Breast epithelium (tissue), 4 donors: ENCODE measurements at places on chromosomes 12 and 14.

DNA sequence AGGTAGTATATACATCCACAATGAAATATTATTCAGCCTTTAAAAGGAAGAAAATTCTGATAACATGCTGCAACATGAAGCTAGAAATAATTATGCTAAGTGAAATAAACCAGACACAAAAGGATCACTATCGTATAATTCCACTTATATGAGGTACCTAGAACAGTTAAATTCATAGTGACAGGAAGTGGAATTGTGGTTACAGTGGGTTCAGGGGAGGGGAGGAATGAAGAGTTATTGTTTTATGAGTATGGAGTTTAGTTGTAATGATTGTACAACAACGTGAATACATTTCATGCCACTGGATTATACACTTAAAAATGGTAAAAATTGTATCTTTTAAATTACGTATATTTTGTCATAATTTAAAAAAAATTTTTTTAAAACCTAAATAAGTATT is 21.0 kb downstream of the EEA1 start:
- H3K4me3 ChIP-seq: no peak overlapping the region
- no peak for DNase-seq
- H3K27me3 ChIP-seq: no peaks in the 10 kb centered on the region
- no peaks in the 10 kb centered on the region for H3K4me1 ChIP-seq

DNA sequence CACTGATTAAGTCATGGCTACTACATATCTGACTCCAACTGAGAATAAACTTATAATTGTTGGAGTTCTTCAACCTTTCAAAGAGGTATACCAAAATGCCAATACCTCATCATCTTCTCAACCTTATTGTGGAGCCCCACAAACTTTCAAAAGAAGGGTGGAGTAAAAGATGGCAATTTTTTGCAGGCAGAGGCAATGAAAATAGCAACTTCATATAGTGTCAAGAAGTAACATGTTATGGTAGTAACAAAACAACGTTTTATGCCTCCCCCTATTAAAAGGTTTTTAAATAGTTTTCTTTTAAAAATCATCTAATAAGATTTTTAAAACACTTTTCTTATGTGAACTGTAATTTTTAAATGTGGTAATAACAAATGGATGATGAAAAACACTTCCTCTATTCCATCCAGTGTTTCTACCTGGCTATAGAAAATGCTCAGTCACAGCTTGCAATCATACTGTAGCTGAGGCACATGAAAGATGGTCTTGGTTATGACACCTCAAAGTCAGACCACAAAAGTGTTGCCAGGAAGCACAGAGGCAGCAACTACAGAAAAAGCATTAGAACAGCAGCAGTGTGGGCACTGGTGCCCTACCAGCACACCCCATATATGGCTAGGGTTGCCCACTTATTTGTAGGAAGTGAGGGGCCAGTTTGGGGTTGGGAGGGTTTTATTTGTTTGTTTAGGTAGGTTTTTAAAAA is 7.0 kb downstream of the PPP1R12A start:
- H3K36me3 ChIP-seq: no peaks in the 10 kb centered on the region
- no peak for DNase-seq
- no peak overlapping the region for H3K4me3 ChIP-seq
- H3K4me1 ChIP-seq: no peaks in the 10 kb centered on the region
- H3K27me3 ChIP-seq: no peaks in the 10 kb centered on the region

- peak overlapping the region; percentile 92 for H3K4me3 ChIP-seq
- H3K4me1 ChIP-seq: peaks cover 9% of the 10 kb centered on the region
- H3K27me3 ChIP-seq: no peaks in the 10 kb centered on the region
Observed at GRCh38 chr14:55051165-55051422, 353 bp upstream of the MAPK1IP1L start.

DNA sequence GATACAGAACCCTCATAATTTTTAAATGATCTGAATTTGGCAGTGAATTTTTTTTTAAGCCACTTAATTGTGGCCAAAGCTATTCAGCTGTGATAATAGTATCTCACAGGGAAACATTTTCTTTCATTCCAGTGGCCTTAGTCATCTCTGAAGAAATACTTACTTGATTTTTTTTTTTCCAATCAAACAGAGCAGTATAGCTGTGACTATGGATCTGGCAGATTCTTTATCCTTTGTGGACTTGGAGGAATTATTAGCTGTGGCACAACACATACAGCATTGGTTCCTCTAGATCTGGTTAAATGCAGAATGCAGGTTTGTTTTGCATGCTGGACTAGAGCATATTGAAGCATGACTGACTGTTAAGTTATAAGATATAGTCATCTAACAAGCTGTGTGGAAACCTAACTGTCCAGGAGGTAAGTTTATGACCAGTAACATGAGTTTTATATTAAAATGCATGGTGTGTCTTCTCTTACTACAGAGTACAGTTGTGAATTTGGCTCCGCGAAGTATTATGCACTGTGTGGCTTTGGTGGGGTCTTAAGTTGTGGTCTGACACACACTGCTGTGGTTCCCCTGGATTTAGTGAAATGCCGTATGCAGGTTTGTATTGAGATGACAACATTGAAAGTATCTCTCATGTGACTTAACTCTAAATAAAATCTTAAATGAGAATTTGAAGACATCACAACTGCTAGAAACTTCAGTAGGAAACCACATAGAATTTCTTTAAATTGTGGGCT is 1.9 kb downstream of the SLC25A3 start:
- H3K36me3 ChIP-seq: no peaks in the 10 kb centered on the region
- H3K27me3 ChIP-seq: no peaks in the 10 kb centered on the region
- peak overlapping the region; percentile 89 for H3K4me3 ChIP-seq
- H3K27ac ChIP-seq: peak overlapping the region; percentile 98
- H3K4me1 ChIP-seq: no peaks in the 10 kb centered on the region

DNA sequence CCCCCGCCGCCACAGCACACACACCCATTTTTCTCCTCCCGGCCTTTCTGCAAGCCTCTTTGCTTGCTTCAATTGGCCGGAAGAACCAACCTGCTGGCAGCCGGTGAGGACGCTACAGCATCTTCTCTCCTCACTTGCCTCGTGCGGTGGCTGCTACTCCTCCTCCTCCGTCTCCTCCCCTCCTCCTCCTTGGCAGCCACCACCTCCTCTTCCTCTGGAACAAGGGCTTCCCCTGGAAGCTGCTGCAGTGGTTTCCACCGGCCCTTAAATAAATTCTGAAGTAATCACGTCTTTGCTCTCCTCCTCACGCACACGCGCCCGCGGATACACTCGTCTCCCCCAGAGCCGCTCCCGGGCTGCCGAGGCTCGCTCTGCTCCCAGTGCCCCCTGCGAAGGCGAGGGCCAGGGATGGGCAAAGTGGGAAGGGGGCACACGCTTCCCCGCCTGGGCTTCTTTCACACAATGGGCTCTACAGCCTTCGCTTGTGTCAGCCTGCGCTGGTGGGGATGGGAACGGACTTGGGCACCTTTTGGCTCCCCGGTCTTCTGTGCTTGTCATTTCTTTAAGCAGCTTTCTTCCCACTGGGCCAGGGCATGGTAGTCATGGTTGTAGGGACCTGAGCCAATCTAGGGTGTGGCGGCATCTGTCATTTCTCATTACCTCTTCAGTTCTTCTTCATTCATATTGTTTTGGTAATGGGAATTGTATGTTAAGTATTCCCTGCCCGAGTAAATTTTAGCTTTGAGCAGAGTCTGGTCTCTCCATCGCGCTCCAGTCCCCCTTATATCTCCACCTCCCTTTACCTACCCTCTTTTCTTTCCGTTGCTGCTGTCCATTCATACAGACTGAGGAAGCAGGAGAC is at the start of gene PPFIA2:
Gene PPFIA2 (minus strand): TSS at position 161 of the 862 bp plus-strand sequence.
- H3K4me3 ChIP-seq: peak within 1 kb of the TSS; percentile 47
- H3K27me3 ChIP-seq: peaks cover 3% of the 10 kb centered on the region
- DNase-seq: no peak
- no peaks in the 10 kb centered on the region for H3K36me3 ChIP-seq
- no peaks in the 10 kb centered on the region for H3K4me1 ChIP-seq

DNA sequence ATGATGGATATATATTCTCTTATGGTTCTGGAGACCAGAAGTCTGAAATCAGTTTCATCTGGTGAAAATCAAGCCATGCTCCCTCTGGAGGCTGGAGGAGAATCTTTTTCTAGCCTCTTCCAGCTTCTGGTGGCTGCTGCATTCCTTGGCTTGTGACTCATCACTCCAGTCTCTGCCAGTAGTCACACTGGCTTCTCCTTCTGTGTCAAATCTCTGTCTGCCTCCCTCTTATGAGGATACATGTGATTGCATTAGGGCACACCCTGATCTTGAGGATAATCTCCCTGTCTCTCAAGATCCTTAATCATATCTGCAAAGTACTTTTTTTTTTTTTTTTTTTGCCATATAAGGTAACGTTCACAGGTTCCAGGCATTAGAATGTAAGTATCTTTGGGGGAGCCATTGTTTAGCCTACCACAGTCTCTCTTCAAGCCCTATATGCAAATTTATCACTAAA is 17.7 kb downstream of the DNAL1 start:
- no peaks in the 10 kb centered on the region for H3K4me1 ChIP-seq
- H3K36me3 ChIP-seq: no peaks in the 10 kb centered on the region
- H3K27ac ChIP-seq: no peak overlapping the region
- no peak for DNase-seq
- no peaks in the 10 kb centered on the region for H3K27me3 ChIP-seq

GRCh38 chr12:20627001-20627588 is 68.0 kb upstream of the SLCO1C1 start:
- H3K27ac ChIP-seq: no peak overlapping the region
- no peaks in the 10 kb centered on the region for H3K4me1 ChIP-seq
- no peak for DNase-seq
- H3K27me3 ChIP-seq: no peaks in the 10 kb centered on the region
- H3K4me3 ChIP-seq: no peak overlapping the region

DNA sequence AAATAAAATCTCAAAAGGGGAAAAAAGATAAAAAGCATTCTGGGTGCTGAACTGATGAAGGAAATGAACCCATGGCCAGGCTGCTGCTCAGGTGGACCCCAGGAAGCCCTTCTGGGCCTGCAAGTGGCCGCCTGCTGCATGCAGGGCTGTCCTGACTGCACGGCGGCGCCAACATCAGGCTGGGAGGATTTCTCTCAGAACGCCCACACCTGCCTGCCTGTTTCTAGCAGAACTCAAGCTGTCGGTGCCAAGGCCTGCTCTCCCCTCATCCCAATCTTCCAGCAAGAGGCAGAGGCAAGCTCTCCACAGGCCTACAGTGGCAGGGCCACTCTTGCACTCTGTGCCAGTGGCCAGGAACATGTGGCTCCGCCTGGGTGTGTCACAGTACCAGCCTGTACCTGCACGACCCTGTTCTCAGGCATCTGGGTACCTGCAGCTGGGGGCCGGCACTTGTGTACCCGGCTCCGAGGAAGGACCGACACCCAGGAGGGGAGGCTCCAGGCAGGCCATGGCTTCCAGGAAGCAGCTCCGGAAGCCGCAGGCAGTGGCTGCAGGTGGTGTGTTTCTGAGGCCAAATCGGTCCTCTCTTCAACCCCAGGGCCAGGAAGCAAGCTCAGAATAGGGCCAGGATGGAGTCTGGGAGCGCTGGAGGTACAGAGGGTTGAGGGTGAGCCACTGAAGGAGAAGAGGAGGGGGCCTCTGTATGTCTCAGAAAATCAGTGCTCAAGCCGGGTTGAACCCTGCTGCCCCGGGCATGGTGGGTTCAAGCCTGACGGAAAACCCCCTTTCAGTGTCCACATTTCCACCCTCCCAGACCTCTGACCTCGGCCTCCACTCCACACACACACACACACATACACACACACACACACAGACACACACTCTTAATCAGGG is 2.5 kb upstream of the INF2 start:
- DNase-seq: no peak
- no peak overlapping the region for H3K4me3 ChIP-seq
- H3K36me3 ChIP-seq: no peaks in the 10 kb centered on the region
- no peaks in the 10 kb centered on the region for H3K27me3 ChIP-seq
- H3K27ac ChIP-seq: peak overlapping the region; percentile 91
- H3K4me1 ChIP-seq: peaks cover 49% of the 10 kb centered on the region

DNA sequence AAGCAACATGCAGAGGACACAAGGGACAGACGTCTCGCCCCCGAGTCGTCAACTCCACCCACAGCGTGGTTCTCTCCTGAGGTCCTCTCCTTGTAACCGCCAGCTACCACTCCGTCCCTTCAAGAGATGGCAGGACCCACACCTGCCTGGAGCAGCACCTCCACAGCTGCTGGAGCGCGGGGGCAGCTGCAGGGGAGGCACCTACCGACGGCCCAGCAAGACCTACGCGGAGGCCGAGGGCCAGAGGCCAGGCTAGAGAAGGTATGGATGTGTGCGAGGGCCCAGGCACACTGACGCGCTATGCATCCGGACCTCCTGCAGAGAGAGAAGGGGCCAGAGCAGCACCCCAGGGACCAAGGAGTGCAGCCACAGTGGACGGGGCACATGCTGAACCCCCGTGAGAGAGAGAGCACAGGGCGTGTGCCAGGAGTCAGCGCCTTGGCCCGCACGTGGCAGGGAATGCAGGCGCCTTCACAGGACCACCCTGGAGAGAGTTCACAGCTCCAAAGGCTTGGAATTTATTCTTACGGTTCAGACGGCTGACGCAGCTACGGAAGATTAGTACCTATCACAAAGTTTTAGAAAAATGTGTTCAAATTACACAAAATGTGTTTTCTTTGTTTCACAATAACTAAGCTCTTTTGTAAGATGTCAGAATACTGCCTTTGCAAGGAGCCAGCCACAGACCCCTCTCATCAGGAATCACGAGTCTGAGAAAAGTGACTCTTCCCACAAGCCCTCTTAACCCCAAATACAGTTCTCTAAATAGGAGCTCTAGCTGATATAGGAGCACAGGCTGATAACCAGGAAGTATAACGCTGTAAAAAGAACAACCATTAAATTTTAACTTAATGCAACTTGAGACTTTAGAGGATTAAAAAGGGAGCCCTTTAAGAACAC is 36.8 kb downstream of the CDC42BPB start:
- no peaks in the 10 kb centered on the region for H3K27me3 ChIP-seq
- H3K36me3 ChIP-seq: no peaks in the 10 kb centered on the region
- no peak overlapping the region for H3K27ac ChIP-seq
- no peak overlapping the region for H3K4me3 ChIP-seq

GRCh38 chr12:115190010-115190770 is 506.2 kb upstream of the TBX3 start:
- no peak overlapping the region for H3K4me3 ChIP-seq
- no peak for DNase-seq
- no peak overlapping the region for H3K27ac ChIP-seq
- no peaks in the 10 kb centered on the region for H3K27me3 ChIP-seq
- no peaks in the 10 kb centered on the region for H3K36me3 ChIP-seq

DNA sequence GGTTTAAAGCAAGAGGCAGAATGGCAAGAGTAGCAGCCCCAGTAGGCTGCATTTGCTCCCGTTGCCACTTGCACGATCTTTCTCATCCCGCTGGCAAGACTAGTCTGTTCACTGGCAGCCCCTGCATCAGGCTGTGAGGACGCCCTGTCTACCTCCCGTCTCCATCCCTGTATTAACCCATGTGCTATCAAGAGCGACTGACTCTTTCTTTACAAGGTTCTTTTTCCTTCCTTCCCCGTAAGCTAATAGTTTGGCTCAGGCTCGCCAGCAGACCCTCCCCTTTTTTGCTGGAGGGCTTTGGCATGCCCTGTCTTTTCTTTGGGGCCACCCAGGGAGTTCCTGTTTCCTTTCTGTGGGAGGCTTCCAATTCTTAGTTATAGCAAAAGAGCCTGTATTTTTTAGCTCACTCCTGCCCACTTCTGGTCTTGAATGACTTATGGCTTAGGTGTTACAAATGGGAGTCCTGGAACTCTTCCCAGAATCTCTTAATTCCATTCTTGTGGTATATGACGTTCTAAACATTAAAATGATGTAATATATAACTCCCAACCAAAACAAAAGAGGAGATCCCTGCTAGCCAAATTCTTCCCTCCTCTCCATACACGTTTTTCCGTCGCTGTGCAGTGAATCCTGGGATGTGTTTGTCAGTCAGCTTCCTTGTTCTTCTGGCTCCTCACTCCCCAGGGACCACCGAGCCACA is 149.0 kb downstream of the PRKCH start:
- H3K4me3 ChIP-seq: no peak overlapping the region
- peak overlapping the region; percentile 50 for H3K27ac ChIP-seq
- H3K27me3 ChIP-seq: no peaks in the 10 kb centered on the region
- H3K36me3 ChIP-seq: no peaks in the 10 kb centered on the region
- H3K4me1 ChIP-seq: no peaks in the 10 kb centered on the region
